CD4-positive, alpha-beta T cell treated with Interleukin-2 at 100 ng/mL for 4 hours (primary cell): ENCODE measurements at places on chromosomes 16 and 17.
A peak's percentile ranks its signal among the peaks of the same experiment; 100 is the strongest.

DNA sequence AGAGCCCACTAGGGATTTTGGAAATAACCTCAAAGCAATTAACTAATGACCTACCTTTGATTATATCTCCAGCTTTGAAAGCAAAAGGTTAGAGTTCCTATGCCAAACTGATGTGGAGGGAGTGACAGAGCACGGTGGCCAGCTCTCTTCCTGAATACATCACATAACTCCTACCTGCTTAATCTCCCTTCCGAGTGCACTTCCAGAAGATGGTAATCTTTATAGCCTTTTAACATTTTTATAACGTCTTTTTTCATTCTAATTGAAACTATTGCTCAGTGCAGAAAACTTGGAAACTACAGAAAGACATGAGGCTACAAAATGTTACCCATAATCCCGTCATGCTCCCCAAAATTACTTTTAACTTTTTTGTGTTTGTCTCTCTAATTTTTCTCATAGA, 110.5 kb upstream of the COX10 start:
- no peak for DNase-seq

- DNase-seq, result no peak
Observed at GRCh38 chr17:73061161-73061560, 31.3 kb downstream of the SLC39A11 start.

GRCh38 chr16:28140788-28141618, 70.8 kb downstream of the XPO6 start:
- DNase-seq, result peak; percentile 92

DNA sequence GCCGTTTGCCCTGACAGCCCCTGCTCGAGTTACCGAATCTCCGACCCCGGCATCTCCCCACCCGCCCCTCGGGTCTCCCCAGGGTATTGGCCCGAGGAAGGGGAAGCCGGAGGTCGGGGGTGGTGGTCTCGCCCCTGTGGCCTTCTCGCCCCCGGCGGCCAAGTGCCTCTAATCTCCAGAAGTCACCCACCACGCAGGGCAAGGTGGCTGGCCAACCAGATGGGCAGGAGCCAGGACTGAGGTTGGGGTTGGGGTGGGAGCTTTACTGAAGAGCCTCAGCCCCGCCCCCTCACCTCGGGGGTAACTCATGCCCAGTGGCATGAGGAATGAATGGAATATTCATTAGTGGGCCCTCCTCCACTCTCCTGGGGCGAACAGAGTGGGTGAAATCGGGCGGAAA, 637 bp downstream of the DHRS11 start:
- no peak for DNase-seq

- no peak for DNase-seq
Observed at GRCh38 chr16:88102597-88102996, 151.4 kb downstream of the BANP start.

GRCh38 chr17:4739122-4740024, at the start of the genes CXCL16 and ZMYND15:
Gene CXCL16 (minus strand): TSS chr17:4739928. CDS start chr17:4739339, 589 bp downstream.
Gene ZMYND15 (plus strand): TSS chr17:4739833. CDS start chr17:4740549, 716 bp downstream.
- DNase-seq, result peak; percentile 51
